ENCODE measurements at places on chromosomes 5 and 9.

GRCh38 chr5:140166911-140167310 is 8.1 kb upstream of the CYSTM1 start:
- no peak for DNase-seq

- no peak for DNase-seq
Observed at GRCh38 chr5:158320178-158320674, 461.3 kb upstream of the CLINT1 start.

DNA sequence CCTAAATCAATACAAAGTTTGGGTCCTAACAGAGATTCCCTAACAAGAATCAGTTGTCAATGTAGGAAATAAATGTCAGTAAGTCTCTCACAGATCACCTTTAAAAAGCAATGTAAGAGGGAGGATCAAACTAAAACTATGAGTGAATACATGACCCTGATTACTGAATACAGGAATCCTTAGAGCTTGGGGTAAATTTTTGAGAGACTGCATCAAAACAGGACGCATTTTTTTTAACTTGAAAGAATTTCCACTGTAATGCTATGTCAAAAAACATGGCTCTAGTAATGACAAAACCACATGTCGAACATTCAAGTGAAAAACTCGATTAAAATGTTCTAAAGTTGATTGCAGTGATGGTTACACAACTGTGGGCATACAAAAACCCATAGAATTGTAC is 21.9 kb downstream of the ZDHHC21 start:
- DNase-seq, result no peak

DNA sequence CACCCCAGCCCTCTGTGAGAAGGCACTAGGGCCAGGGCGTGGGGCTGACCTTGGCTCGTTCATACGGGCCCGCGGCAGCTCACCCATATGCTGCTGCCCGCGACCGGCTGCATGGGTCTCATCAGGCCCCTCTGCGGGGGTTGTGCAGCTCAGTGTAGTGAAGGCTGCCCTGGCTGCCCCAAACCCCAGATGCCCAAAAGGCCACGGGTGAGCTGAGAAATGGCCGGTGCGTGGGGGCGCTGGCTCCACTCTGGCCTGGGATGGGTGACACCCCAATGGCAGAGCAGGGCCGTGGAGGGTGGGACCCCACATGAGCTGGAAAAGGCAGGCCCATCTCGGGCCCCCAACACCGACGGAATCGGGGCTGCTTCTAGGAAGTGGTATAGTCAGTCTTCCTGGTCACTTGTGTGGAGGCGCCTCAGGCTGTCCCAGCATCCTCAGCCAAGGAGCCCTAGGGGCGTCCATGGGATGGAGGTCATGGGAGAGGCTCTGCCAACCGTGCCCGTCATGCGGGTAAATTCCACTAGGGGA is 19.4 kb upstream of the LRRC14B start:
- no peak for DNase-seq

- DNase-seq, result no peak
Observed at GRCh38 chr9:132935026-132935425, 9.4 kb downstream of the TSC1 start.

GRCh38 chr5:71564895-71565294 is 22.2 kb upstream of the MCCC2 start:
- no peak for DNase-seq

DNA sequence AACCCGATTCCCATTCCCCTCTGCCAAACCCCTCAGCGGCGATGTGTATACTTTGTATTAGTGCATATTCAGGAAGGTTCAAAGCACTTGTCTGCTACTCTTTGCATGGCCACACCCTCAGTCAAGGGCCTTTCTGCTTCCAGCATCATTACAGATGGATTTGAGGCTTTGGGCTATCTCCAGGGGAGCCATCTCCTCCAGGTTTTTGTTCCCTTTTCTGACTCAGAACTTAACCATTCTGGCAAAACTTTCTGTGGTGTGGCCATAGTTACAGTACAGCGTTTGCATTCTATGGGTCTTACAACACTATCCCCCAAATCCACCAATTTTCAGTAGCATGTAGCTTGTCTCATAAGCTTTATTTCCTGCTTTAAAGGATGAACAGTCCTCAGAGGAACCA is 36.0 kb upstream of the SVEP1 start:
- DNase-seq, result no peak

DNA sequence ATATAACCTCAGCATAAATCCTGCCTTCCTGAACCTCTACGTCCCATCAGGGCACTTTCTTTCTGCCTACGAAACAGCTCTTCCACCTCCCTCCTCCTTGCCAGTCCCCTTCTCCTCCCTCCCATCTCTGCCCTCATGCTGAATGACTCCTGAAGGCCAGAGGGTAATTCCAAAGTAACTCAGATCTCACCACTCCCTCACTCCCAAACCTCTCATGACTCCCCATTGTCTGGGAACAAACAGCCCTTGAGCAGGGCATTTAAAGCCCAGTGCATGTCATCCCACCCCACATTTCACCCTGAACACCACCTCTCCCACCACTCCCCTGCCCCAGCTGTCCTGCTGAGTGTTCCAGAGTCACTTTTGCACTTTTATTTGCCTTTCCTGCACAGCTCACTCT is 8.9 kb upstream of the FBP1 start:
- DNase-seq, result no peak

GRCh38 chr5:98105681-98106080 is 667.8 kb upstream of the RGMB start:
- DNase-seq, result no peak

DNA sequence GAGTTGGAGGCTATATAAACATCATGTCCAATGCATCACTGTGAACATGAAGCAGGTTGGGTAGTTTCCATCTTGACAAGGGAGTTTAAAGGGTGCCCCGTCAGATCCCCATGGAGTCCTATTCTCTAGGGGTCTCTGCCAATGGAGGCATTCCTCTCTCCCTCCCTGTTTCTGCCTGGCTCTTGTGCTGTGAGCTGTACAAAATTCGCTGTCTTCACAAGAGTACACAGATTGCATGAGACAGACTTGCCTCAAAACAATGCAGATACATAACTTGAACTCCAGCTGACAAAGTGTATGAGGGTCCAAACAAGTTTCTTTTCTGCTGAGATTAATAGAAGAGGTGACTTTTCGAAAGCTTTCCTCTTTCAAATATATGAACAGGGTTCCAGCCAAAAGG is 165.2 kb downstream of the SPOCK1 start:
- DNase-seq, result no peak

DNA sequence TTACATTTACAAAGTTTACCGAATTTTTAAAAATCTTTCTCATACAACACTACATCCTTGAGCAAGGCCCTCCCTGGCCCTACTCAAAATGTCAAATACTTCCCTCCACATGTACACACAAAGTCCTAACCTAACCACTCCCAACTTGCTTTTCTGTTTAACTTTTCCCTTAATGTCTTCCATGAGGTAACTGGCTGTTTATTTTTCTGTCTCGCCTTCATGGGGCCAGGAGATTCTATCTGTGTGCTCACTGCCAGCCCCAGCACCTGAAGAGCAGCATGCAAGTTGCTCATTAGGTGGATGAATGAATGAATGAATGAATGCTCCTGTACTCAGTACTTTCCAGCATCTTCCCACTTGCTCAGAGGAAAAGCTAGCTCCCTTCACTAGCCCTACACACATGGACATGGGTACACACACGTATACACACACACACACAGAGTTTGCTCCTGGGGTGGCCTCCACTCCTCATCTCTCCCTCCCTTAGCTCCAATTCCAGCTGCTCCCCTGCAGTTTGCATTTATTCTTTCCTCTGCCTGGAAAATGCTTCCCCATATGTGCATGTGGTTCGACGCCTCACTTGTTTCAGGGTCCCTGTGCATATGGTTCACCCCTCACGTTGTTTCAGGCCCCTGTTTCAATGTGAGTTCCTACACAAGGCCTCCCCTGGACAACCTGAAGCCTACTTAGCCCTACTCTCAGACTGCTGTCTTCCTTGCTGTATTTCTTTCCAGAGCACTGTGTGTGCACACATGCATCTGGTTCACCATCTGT is 165.2 kb downstream of the ROR2 start:
- DNase-seq, result no peak

DNA sequence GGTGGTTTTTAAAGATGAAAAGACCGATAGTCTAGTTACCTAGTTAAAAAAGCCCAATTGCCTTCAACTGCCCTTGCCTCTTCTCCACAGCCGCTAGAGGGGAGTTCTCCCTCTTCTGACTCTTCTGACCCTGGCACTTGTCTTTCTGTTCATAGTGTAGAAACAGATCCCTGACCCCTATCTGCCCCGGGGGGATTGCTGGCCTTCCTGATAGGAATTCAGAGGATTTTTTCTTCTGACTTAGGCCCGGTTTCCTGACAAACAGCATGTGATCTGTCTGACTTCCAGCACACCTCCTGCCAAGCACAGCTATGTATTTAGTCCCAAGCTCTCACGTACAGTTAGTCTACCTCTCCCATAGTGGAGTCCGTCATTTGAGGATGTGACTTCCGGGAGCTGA is 5.0 kb upstream of the TMEM268 start:
- no peak for DNase-seq
